GM10248 (cell line): ENCODE measurements at places on chromosomes 1 and 21.

- no peak for DNase-seq
Measured at GRCh38 chr1:41730806-41731205, 187.9 kb downstream of the HIVEP3 start.

DNA sequence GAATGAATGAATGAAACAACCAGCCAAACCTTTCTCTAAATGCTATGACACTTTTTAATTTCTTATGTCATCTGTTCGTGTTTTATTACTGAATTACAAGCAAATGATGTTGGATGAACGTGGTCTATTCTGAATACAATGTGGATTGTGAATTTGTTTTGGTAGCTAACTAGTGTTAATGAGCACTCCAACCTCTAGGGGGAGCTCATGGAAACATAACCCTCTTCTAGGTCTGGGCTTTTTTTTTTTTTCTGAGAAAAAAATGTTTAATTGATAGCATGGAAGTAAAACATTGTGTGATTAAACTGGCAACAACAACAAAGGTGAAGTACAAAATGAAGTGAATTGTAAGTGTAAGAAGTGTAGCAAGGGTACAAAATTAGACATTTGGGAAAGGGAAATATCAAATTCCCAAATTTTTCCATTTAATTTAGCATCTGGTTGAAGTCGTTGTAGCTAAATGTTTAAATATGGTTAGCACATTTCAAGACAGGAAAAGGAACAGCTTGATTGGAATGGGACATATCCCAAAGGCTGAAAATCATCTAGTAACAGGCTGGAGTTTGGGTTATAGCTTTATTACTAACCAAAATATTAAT, 42.6 kb upstream of the PTGS2 start:
- peak; percentile 31 for DNase-seq

DNA sequence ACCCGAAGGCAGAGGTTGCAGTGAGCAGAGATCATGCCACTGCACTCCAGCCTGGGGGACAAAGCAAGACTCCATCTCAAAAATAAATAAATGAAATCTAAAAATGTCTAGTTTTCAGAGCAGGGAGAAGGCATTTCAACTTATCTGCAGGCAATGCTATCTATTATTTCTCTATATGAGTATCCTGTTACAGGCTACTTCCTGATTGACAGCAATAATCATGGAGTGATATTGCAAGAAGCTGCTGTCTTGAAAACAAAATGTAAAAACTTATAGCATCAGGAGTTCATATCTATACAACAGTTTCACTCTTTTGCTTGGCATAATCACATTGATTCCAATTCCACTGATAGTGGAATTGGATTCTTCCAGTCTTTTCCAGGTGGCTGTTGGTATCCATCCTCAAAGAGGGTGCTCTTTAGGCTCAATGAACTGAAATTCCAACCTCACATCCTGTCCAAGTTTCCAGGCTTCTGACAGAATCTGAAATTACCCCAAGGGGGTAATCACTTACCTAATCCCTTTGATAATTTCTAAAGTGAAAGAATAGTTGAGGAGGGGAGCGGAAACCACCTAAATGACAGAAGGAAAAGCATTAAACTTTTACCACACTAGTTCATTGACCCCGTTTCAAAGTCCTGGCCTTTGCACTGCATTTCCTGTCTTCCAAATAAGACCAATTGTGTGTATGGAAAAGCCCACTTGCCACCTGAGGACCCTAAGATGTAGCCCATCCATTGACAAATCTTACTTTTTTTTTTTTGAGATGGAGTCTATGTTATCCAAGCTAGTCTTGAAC, 107.6 kb downstream of the GLUL start:
- DNase-seq: no peak

DNA sequence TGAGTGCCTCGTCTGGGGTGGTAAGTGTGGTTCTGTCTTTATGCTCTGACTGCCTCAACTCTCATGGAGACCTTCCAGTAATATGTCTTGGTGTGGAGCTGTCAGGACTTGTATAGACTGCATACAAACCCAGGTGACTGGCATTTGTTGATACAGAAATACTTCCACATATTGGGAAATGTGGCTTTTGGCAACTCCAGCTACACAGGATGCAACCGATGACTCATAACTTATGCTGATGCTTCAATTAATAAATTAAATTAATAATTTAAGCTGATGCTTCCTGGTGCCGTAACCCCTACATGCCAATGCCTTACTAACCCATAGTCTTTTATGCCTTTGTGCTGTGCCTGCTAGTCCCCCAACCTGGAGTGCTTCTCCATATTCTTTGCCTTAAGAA, 72.3 kb upstream of the ARTN start:
- no peak for DNase-seq

- DNase-seq: no peak
Measured at GRCh38 chr1:201560328-201561194, 21.6 kb downstream of the NAV1 start.

- no peak for DNase-seq
Measured at GRCh38 chr21:42478504-42478903, 17.5 kb downstream of the RSPH1 start.

- DNase-seq: no peak
Measured at GRCh38 chr1:230276401-230276800, 149.7 kb downstream of the PGBD5 start.
